Naive thymus-derived CD8-positive, alpha-beta T cell (primary cell): ENCODE measurements at places on chromosomes 2 and 18.

DNA sequence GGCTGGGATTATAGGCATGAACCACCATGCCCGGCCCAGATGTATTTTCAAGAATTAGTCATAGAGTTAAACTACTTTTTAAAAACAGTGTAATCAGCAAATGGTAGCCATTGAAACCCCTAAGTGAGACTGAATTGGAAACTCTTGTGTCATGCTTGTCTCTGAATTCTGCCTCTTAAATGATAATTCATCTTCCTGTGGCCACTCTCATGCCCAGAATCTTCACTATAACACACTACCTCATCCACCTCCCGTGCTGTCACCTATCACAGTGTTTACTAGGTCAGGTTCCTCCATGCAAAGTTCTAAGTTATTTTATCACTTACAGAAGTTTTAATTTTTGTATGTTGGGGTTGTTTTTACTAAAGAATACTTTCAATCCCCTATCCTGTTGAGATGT is 197.5 kb downstream of the PHLPP1 start:
- no peak for DNase-seq

- no peak for DNase-seq
These were observed 50.5 kb downstream of the MTA3 start for GRCh38 chr2:42618972-42619371.

- no peak for DNase-seq
These were observed 43.0 kb upstream of the FZD5 start for GRCh38 chr2:207812726-207813080.

- DNase-seq, result no peak
These were observed 105.0 kb downstream of the COL6A3 start for GRCh38 chr2:237309011-237309410.

- DNase-seq, result no peak
These were observed 117.4 kb downstream of the FMNL2 start for GRCh38 chr2:152452256-152452973.

- no peak for DNase-seq
These were observed 26.4 kb upstream of the B4GALT6 start for GRCh38 chr18:31710826-31711225.

- DNase-seq, result no peak
These were observed 1.6 kb downstream of the TNP1 start for GRCh38 chr2:216858312-216858711.
